Right renal pelvis (tissue), 4 donors: ENCODE measurements at places on chromosomes 16 and 17. TPM values are rescaled to one million over a fixed set of nuclear protein-coding genes. Genes with fewer than 3 reads are reported as not detected.

The HS3ST4 gene
- polyA plus RNA-seq = 0.52 TPM

The NECAB2 gene
- 2.0 TPM for polyA plus RNA-seq

The DHRS7C gene
- not detected for polyA plus RNA-seq

DNA sequence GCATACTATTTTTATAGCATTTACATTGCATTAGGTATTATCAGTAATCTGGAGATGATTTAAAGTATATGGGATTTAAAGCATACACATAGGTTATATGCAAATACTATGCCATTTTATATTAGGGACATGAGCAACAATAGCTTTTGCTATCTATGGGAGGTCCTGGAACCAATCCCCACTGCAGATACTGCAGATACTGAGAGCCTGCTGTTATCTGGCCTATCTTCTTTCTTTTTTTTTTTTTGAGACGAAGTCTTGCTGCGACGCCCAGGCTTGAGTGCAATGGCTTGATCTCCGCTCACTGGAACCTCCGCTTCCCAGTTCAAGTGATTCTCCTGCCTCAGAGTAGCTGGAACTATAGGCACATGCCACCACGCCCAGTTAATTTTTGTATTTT lies 37.4 kb downstream of the STH start:
- no peak for DNase-seq

DNA sequence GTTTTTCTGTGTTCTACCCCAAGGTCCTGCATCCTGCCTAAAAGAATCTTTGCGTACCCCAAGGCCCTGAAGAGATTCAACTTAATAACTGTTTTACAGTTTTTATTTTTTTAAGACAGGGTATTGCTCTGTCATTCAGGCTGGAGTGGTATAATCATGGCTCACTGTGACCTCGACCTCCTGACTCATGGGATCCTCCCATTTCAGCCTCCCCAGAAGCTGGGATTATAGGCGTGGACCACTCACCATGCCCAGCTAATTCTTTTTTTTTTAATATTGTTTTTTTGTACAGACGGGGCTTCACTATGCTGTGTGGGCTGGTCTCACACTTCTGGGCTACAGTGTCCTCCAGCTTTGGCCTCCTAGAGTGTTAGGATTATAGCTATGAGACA lies 9.3 kb upstream of the FAAP100 start:
- DNase-seq = no peak

GRCh38 chr16:51393381-51394005 lies 242.4 kb upstream of the SALL1 start:
- DNase-seq = no peak

DNA sequence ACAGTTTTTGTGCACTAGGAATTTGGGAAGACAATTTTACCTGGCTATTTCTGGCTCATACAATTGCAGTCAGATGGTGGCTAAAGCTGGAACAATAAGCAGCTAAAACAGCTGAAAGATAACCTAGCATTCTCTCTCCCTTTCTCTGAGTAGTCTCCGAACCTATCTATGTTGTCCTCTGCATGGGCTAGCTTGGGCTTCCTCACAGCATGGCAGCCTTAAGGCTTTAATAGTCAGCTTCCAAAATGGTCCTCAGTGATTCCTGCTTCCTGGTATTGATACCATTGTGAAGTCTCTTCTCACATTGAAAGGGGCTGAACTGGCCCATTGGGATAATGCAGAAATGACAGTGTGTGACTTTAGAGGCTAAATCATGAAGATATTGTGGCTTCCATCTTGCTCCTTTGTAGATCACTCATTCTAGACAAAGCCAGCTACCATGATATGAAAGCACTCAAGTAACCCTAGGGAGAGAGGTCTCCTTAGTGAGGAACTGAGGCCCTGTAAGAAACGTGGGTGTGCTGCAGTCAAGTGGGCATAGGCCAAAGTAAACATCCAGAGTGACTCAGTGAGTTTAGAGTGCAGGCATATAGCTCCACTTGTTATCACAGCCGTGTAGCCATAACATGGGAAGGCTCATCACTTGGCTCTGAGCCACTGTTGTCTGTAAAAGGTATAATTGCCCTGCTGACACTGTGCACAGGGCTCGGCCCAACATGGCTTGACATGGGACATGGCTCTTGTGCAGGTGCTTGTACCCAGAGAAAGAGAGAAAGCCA lies 5.5 kb upstream of the VKORC1 start:
- no peak for DNase-seq

GRCh38 chr17:45020354-45021138 lies 30.9 kb downstream of the DCAKD start:
- no peak for DNase-seq

DNA sequence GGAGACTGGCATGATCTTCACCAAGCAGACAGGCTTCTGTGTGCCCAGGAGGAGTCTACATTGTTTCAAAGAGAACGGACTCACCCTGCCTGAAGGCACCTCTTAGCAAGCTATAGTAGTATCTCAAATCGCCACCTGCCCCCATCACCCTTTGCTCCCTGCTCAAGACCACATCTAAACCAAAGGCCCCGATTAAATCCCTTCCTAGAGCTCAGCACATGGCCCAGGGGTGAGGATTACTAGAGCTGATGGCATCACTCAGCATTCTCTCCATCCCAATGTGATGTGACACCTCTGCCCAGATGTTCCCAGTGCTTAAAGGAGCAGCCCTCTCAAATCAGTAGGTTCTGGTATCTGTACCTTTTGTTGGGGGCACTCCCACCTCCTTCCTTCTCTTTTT lies 8.0 kb upstream of the CDC42EP4 start:
- DNase-seq = no peak

DNA sequence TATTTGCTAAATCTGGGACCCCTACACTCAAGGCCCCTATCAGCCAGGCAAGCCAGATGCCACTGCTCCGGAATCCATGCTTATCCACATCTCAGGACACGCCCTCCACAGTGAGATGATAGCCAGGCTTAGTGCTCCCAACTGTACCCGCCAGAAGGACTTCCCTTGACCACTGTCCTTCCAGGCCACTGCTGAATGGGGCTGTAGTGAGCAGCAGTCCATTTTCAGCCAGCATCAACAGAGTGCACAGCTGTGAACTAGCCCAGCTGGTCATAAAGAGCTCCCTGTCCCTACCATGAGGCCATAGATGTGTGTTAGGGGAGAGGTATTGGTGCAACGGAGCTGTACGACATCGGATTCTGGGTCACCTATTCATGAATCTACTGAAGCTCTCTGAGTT lies 13.0 kb upstream of the MED9 start:
- DNase-seq = no peak

DNA sequence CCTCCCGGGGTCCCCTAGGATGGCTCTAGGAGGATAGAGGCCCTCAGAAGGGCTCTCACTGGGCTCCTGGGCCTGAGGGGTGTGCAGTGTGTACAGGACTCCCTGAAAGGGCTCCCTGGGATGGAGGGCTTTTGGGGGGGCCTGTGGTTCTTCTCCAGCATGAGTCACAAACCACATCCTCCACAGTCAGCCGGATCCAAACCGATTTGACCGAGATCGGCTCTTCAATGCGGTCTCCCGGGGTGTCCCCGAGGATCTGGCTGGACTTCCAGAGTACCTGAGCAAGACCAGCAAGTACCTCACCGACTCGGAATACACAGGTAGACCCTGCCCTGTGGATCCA lies 4.5 kb downstream of the TRPV2 start:
- no peak for DNase-seq

- no peak for DNase-seq
Measured at GRCh38 chr17:3808701-3809100, 7.7 kb upstream of the ITGAE start.

GRCh38 chr17:39867084-39867879 lies 720 bp upstream of the ZPBP2 start:
- no peak for DNase-seq

GRCh38 chr17:7067198-7067597 lies 12.9 kb downstream of the CLEC10A start:
- DNase-seq = no peak

DNA sequence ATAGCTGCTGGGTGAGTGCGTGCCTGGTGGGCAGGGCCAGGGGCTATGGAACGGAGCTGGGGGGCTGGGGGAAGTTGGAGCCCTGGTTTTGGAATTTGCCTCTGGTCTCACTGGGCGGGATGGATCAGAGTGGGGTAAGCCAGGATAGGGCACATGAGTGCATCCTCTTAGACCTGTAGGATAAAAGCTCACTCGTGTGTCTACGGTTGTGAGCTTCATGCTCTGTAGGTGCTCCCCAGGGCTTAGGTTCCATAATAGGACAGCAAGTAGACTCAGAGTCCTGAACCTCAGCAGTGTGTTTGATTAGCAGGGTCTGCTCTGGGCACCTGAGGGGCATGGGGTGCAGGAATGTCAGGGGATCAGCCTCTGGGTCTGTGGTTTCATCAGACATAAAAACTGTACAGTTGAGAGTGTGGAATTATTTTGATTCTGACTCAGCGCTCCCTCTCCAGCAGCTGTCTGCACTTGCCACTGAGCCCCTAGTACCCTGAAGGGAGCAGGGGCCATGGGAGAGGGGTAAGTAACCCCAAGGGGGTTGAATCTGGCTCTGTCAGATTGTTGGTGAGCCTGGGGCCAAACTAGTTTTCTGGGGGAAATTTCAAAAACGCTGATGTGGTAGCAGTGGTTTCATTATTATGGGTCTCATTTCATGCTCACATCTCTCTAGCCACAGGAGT lies 84.2 kb upstream of the LGALS9 start:
- DNase-seq = no peak

GRCh38 chr16:61590577-61590976 lies 445.7 kb downstream of the CDH8 start:
- DNase-seq = no peak

- DNase-seq = no peak
Measured at GRCh38 chr17:1590747-1591473, 28.3 kb upstream of the PITPNA start.

GRCh38 chr17:9002606-9003354 lies 18.5 kb upstream of the NTN1 start:
- DNase-seq = no peak
